Mesenteric fat pad (tissue), 1 donor: ENCODE measurements at places on chromosomes 5 and 9.

DNA sequence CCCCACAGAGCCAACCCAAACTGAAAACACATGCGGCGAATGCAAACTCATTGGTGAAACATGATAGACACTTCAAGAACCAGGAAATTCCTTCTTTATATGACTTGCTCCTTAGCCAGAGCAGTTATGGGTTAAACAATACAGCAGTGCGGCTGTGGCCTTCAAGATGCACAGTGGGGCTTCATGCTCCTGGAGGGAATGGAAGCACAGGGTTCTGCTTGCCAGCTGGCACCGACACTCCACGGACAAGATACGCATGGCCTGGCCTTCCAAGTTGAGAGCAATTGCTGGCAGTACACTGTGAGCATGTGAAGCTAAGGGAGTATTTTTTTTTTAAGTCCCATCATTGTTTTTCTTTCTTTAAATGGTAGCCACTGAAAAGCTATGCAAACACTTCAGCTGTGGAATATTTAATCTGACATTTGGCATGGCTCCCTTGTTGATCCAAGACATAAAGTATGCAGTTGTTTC is 451.6 kb upstream of the CD180 start:
- DNase-seq = no peak

- DNase-seq = no peak
These were observed 16.6 kb downstream of the MAP1B start for GRCh38 chr5:72123764-72124376.

DNA sequence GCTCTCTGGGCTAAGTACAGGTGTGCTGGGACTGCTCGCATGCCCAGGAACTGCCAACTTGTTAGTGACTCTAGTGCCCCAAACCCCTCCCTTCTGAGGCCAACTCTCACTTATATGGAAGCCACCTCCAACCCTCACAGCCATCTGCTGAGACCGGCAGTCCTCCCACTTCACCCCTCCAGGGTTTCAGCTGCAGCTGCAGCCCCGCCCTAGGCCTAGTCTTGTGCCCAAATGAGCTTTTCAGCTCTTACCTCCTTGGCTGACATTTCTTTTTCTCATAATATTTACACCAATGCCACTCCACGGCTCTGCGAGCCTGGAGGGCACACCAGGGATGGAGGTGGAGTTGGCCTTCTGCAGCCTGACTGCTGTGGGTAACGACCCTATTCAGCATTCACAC is 166.6 kb downstream of the ROR2 start:
- peak; percentile 80 for DNase-seq

GRCh38 chr9:85004818-85005413 is 335.4 kb downstream of the NTRK2 start:
- DNase-seq = no peak

DNA sequence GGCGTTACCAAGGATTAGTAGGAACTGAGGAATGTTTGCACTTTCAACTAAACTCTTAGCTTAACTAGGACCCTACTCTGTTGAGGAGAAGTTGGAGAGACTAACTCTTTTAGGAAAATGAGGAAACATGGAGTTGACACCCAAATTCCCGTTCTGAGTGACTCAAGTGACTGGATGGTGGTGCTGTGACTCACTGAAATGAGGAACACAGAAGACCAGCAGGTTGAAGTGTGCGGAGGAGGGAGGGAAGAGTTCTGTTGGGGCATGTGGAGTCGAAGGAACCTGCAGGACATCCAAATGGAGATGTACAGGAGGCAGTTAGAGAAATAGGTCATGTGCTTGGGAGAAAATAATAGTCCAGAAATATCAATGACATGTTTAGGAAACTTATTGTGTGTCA is 8.2 kb downstream of the HEXB start:
- DNase-seq = no peak

DNA sequence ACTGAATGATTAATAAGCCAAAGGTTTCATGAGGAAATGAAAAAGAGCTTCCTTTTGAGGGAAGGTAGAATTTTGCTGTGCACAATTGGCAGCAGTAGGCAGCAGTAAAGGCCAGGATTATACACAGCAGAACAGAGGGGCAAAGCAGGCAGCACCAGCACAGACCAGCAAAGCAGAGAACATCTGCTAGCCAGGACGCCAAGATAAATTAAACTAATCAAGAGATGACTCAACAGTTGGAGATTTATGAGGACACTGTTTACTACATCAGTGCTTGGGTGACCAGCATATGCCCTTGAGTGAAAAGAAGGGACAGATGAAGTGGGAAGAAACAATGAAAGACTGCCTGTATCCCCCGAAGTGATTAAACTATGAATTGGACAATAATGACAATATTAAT is 871.4 kb upstream of the CDH10 start:
- DNase-seq = no peak

DNA sequence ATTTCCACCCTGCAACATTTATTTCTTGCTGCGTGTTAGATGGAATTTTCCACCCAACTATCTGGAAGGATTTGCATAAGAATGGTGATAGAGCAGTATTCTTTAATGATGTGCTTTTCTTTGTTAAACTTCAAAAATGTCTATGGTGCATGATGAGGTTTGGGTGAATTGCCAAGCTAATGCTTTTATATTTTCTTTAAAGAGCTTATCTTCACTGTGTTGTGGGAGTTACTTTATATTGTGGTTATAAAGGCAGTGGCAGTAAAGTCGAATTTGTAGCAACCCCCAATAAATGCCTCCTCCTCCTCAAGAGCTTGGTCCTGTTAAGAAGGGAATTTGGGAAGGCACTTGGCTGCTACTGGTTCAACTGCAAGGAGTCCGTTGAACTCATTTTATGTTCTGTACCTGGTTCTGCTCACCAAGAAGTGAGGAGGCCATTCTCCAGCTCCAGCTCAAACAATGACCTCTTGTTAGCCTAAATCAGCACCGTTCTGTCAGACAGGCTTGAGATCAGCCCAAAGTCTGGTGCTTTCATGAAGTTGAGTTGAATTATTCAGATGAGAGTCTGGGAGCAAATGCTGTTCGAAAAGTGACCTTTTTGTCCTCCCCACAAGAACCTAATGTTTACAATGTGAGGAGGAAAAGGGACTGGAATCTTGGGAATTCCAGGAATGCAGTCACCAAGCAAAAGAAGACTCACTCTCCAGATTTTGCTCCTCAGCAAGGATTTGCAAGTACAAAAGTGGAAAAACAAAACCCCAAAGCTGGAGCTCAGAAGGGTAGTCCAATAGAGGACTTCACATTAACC is 217.0 kb downstream of the TMEM38B start:
- no peak for DNase-seq

GRCh38 chr5:168746893-168747640 is 167.9 kb upstream of the PANK3 start:
- peak; percentile 57 for DNase-seq

DNA sequence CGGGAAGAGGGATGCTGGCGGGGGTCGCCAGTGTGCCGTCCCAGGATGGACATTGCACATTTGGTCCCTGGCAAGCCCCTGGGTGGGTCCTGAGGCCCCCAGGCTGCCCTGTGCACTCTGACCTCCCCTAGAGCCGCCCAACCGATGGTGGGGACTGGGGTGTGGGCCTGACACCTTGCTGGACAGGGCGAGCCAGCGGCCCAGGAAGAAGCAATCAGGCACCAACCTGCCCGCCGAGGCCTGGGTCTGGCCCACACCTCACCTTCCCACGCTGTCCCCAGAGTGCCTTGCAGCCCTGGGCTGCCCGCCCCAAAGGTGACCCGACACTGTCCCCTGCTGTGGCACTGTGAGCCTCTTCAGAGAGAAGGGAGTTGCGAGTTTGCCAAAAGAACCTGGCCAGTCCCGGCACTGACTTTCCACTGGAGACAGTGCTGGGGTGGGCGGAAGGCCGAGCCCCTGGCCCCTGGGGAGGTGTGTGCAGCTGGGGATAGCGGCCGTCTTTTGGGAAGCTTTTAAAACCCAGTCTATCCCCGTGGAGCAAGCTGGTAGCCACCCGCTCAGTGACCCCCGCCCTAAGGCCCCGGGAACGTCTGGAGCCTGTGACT is 12.0 kb upstream of the NRARP start:
- DNase-seq = peak; percentile 80

DNA sequence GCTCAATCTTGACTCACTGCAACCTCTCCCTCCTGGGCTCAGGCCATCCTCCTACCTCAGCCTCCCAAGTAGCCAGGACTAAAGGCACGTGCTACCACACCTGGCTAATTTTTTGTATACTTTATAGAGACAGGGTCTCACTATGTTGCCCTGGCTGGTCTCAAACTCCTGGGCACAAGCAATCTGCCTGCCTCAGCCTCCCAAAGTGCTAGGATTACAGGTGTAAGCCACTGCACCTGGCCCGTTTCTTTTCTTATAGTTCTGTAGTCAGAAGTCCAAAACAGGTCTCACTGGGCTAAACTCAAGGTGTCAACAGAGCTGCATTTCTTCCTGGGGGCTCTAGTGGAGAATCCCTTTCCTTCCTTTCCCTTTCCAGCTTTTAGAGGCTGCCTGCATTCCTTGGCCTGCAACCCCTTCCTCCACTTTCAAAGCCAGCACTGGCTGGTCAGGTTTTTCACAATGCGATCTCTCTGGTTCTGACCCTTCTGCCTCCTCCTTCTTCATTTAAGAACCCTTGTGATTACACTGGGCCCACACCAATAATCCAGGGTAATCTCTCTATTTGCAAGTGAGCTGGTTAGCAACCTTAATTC is 16.3 kb downstream of the IRF1 start:
- peak; percentile 37 for DNase-seq

DNA sequence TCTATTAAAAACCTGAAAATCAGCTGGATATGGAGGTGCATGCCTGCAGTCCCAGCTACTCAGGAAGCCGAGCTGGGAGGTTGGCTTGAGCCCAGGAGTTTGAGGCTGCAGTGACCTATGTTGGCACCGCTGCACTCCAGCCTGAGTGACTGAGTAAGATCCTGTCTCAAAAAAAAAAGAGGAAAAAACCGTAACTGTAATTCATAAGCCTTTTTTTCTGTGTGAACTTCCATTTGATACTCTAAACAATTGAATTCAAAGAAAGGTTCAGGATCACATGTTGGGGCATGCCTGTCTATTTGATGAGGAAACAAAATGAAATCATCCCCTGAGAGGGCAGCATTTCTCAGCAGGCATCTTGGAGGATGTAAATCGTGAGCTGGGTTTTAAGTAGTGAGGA is 38.8 kb downstream of the ITGA2 start:
- no peak for DNase-seq

- DNase-seq = no peak
These were observed 74.3 kb downstream of the GRAMD2B start for GRCh38 chr5:126497506-126497905.

GRCh38 chr5:128192368-128192767 is 108.8 kb downstream of the SLC12A2 start:
- no peak for DNase-seq

DNA sequence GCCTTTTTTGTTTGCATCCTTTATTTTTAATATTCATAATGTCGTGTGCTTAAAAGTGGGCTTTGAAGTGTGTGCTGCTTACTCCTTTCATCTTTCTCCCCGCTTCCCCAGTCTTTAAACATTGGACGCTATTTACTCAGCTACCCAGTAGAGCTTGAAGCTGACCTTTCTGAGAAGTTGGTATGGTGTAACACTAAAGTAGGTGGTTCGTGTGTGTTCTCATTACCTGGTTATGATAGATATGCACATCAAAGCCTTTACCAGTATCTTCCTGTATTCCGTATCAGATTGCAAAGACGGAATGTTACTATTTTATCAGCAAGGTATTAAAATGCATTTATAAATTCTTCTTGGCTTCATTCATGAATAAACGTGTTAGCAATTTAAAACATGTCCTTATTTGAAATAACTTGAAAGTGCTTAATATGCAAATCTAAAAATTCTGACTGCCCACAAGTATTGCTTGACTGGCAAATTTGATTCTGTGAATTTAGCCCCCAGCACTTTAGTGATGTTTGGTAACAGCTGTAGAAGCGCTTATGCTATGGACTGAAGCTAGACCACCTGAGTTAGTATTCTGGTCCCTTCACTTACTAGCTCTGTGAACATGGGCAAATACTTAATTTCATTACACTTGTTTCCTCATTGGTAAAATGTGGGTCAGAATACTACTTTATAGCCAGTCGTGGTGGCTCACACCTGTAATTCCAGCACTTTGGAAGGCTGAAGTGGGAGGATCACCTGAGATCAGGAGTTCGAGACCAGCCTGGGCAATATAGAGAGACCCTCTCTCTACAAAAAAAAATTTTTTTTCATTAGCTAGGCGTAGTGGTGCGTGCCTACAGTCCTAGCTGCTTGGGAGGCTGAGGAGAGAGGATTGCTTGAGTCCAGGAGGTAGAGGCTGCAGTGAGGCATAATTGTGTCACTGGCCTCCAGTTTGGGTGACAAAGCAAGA is 1.7 kb downstream of the RRAGA start:
- no peak for DNase-seq

GRCh38 chr5:126004636-126005035 is 418.6 kb upstream of the GRAMD2B start:
- no peak for DNase-seq

DNA sequence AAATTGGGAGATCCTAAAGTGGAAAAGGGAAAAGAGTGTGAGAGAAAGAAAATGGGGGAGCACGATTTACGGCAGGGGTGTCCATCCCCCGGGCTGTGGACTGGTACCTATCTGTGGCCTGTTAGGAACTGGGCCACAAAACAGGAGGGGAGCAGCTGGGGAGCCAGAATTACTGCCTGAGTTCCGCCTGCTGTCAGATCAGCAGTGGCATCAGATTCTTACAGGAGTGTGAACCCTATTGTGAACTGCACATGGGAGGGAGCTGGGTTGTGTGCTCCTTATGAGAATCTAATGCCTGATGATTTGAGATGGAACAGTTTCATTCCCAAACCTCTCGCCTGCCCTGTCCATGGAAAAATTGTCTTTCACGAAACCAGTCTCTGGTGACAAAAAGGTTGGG is 108.3 kb upstream of the ADAMTSL1 start:
- no peak for DNase-seq

DNA sequence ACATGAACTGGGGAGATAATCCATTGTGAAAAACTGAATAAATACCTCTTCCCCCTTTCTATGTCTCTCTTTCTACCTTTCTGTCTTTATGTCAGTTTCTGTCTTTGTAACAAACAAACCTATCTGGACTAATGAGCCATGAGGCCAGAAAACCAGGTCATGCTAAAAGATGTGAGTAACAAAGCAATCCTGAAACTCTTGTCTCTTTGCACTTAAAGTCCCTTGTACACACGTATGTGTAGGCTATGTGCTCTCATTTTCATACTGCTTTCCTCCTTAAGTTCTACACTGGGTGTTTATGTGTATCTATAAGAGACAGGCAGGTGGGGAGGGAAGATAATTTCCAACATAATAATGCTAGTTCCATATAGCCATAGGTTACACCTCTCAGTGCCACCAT is 123.8 kb upstream of the PTGER4 start:
- no peak for DNase-seq

DNA sequence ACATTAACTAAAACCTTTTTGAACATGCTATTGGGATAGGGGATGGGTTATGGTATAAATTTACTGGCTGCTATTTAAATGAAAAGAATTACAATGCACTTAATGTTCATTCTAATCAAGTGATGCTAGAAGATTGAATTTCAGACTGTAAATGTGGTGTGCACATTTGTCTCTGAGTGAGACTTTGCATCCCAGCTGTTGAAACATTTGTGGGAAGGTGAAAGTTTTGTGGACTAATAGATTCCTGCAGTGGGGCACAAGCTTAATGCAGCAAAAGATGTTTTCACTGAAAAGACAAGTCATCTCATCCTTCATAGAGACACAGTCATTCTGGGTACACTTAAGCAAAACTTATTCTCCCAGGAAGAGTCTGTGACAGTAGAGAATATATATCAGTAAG is 323.6 kb downstream of the NFIB start:
- DNase-seq = no peak

GRCh38 chr9:116057371-116057770 is 96.2 kb upstream of the PAPPA start:
- DNase-seq = no peak

GRCh38 chr5:76040806-76041205 is 42.4 kb upstream of the SV2C start:
- no peak for DNase-seq

GRCh38 chr5:58450018-58450417 is 9.9 kb downstream of the PLK2 start:
- no peak for DNase-seq
